ENCODE measurements at places on chromosomes 4 and X. TPM values are rescaled to one million over a fixed set of nuclear protein-coding genes. Genes with fewer than 3 reads are reported as not detected.

The PABPC1L2B gene
- polyA plus RNA-seq: not detected

The UBE2K gene
- 27.1 TPM for polyA plus RNA-seq

The UGT2B10 gene
- polyA plus RNA-seq: not detected

The COX7B2 gene
- not detected for polyA plus RNA-seq

The SMIM10L2A gene
- polyA plus RNA-seq: 0.13 TPM

The SHROOM4 gene
- 29.7 TPM for polyA plus RNA-seq

GRCh38 chr4:145153904-145154298 is 26.5 kb downstream of the OTUD4 start:
- H3K27me3 ChIP-seq: no peaks in the 10 kb centered on the region
- no peak overlapping the region for H3K4me3 ChIP-seq
- peak overlapping the region; percentile 46 for H3K27ac ChIP-seq
- H3K36me3 ChIP-seq: peaks cover 7% of the 10 kb centered on the region
- peak; percentile 16 for DNase-seq
- peaks cover 28% of the 10 kb centered on the region for H3K4me1 ChIP-seq

DNA sequence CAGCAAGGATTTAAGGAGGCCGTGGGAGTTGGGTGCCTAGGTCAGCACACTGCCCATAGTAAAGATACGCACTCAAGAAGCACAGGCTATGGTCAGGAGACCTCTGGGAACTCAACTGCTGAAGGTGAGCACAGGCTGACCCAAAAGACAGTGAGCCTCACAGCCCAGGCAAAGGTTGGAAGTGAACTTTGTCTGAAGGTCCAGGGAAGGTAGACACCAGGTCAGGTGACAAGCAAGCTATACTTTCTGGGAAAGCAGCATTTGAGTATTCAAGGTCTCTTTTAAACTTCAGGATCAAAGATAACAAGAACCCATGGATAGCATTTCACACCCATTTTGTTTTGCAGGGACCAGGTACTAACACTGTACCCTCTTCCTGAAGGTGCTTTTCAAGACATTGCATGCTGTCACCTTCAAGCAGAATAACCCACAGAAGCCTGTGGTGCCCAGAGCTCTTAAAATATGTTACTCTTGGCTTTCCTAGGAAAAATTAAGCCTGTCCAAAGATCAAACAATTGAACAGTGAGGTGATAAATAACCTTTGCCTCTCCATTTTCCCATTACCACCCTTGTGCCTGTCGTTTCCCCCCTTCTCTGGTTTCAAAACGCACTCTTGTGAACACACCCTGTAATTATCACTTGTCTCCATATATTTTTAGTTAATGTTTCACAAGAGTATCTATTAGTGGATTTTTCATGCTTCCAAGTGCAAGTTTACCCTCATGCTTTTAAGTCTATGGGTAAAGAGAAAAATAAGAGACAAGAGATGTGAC is 3.4 kb upstream of the S100G start:
- H3K27me3 ChIP-seq: no peaks in the 10 kb centered on the region
- no peaks in the 10 kb centered on the region for H3K36me3 ChIP-seq
- no peak overlapping the region for H3K27ac ChIP-seq
- H3K4me3 ChIP-seq: no peak overlapping the region

- no peak for DNase-seq
- H3K27me3 ChIP-seq: no peaks in the 10 kb centered on the region
- H3K4me1 ChIP-seq: no peaks in the 10 kb centered on the region
- H3K27ac ChIP-seq: no peak overlapping the region
- no peak overlapping the region for H3K4me3 ChIP-seq
Measured at GRCh38 chr4:79625361-79625760, 217.3 kb upstream of the GK2 start.

DNA sequence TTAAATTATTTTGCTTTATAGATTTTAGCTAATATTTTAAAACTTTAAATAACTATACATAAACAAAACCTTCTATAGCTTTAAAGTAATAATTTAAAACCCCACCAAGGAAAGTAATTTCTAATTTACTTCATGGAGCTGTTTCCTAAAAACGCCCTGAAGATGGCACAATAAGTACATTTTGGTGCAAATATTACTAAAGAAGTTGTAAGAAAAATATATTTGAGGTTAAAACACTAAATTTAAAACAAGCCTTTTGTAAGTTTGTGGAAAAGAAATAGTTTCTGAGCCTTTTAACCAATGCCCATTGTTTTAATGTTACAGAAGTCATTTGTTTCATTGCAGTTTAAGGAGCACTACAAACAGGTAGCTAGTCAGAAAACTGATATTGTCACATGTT is 137.4 kb upstream of the AGA start:
- no peak for DNase-seq
- no peak overlapping the region for H3K4me3 ChIP-seq
- H3K4me1 ChIP-seq: no peaks in the 10 kb centered on the region
- H3K36me3 ChIP-seq: no peaks in the 10 kb centered on the region

DNA sequence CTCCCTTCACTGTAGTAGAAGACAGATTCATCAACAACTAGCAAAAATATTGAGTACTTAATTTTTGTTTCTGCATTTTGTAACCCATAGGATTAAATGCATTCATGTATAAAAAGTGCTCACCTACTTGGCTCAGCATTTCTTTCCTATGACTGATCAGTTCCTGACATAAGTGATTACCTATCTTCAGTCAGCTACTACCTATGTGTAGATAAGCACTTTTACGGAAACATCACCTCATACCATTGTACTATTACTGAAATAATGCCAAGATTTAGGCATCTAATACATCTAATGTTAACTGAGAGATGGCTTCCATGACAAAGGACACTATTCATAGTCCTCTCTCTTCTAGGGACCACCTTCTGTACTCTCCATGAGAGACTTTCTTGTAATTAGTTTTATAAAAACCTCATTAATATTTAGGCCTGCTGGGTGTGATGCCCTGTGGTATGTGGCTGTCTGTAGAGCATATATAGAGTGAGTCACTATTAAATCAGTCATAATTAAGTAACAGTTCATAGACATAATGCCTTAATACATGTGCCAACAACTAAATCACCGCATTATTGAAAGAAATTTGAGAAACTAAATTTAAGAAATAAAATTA is 147.0 kb downstream of the PDGFC start:
- no peaks in the 10 kb centered on the region for H3K27me3 ChIP-seq
- H3K36me3 ChIP-seq: no peaks in the 10 kb centered on the region
- no peaks in the 10 kb centered on the region for H3K4me1 ChIP-seq
- no peak overlapping the region for H3K4me3 ChIP-seq
- no peak overlapping the region for H3K27ac ChIP-seq

- no peak overlapping the region for H3K27ac ChIP-seq
- DNase-seq: no peak
- no peaks in the 10 kb centered on the region for H3K4me1 ChIP-seq
- H3K27me3 ChIP-seq: no peaks in the 10 kb centered on the region
- H3K36me3 ChIP-seq: no peaks in the 10 kb centered on the region
Measured at GRCh38 chr4:115675719-115676118, 562.3 kb upstream of the NDST4 start.

DNA sequence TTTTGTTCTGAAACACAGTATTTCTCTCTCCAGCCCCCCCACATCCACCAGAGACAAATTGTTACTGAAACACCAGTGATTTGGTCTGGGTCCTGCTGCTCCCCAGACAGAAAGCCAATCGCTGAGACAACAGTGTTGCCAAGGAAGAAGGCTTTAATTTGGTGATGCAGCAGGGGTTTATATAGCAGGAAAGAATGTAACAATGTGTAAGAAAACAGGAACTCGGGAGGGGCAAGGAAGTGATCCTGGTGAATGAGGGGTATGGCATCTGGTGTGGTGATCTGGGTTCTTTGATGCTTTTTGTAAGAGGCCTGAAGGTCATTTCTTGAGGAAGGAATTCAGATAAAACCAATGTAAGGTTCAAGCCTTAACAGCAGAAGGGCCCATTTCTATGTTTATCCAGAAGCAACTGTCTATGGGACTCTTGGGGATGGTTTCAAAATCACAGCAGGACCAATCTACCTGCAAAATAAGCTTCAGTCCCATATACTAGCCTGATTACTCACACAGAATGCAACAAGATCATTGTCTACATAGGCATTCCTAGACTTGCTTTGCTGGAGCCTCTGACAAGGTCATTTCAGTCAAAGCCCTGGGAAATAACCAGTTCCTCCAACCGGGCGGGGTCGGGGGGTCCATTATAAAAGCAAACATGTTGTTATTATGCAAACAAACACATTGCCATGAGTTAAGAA is 445.2 kb upstream of the ZFP42 start:
- H3K27ac ChIP-seq: no peak overlapping the region
- no peak overlapping the region for H3K4me3 ChIP-seq
- H3K36me3 ChIP-seq: no peaks in the 10 kb centered on the region
- no peaks in the 10 kb centered on the region for H3K4me1 ChIP-seq

GRCh38 chr4:134533068-134533467 is 331.5 kb upstream of the PABPC4L start:
- no peak overlapping the region for H3K27ac ChIP-seq
- H3K27me3 ChIP-seq: no peaks in the 10 kb centered on the region
- no peak overlapping the region for H3K4me3 ChIP-seq
- no peaks in the 10 kb centered on the region for H3K36me3 ChIP-seq

DNA sequence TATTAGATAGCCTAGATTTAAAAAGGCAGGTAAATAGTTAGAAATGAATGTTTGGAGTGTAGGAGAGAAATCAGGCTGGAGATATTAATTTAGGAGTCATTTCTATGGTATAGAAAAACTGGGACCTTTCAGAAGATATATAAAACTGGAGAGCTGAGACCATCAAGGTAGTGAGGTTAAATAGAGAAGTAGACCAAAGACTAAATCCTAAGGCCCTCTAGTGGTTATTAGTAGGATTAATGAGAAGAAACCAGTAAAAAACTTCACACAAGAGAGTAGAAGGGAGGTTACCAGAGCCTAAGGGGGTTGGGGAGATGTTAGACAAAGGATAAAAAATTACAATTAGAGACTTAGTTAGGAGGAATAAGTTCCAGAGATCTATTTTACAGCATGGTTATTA is 351.0 kb upstream of the SPANXN1 start:
- H3K27ac ChIP-seq: no peak overlapping the region
- H3K36me3 ChIP-seq: no peaks in the 10 kb centered on the region
- H3K4me1 ChIP-seq: no peaks in the 10 kb centered on the region
- no peak for DNase-seq
- no peak overlapping the region for H3K4me3 ChIP-seq
- H3K27me3 ChIP-seq: no peaks in the 10 kb centered on the region

DNA sequence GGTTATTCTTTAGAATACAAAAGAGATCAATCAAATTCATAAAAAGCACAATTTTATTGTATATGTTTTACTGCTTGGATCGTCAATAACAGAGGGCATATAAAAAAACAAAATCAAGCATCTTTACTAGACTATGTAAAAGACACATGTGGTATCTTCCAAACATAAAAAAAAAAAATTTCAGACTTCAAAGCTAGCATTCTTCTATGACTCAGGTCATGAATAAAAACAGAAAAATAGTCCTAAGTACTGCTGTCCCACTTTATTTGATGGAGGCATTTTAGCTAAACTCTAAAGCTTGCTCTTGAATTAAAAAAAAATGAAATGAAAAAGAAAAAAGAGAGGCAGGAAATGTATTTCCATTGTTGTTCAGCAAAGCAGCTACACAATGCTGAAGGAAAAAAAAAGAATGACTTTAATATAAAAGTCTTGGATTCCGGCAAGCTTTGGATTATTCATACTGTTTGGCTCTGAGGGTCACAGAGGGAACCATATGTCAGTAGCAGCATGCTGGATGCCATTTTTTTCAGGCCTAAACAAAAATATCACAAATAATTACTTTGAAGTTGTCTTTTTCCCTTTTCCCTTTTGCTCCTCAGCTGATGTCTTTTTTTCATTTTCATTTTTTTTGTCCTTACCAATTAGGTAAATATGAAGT is 249.1 kb upstream of the DIAPH2 start:
- H3K36me3 ChIP-seq: no peaks in the 10 kb centered on the region
- no peak overlapping the region for H3K4me3 ChIP-seq
- no peaks in the 10 kb centered on the region for H3K27me3 ChIP-seq
- H3K27ac ChIP-seq: peak overlapping the region; percentile 99

DNA sequence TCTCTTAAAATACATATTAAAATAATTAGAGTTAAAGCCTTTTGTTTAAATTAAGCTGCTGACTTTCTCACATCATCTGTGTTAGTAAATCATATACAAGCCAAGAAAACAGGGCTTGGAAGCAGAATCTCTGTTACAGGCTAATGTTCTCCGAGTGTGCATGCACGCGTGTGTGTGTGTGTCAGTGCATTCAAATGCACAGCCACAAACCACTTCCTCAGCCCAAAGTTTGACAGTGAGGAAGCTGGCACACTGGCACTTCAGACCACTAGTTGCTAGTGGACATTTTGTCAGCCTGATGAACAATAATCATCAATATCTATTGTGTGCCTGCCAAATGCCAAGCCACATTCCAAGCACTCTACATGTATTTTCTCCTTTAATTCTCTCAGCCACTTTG is 5.6 kb downstream of the MAOB start:
- no peak for DNase-seq
- no peaks in the 10 kb centered on the region for H3K4me1 ChIP-seq
- no peak overlapping the region for H3K4me3 ChIP-seq
- no peaks in the 10 kb centered on the region for H3K27me3 ChIP-seq
- no peaks in the 10 kb centered on the region for H3K36me3 ChIP-seq

GRCh38 chr4:40306976-40307375 is 28.2 kb upstream of the CHRNA9 start:
- no peak overlapping the region for H3K27ac ChIP-seq
- H3K4me3 ChIP-seq: no peak overlapping the region
- peaks cover 7% of the 10 kb centered on the region for H3K4me1 ChIP-seq
- no peak for DNase-seq
- H3K27me3 ChIP-seq: peaks cover 2% of the 10 kb centered on the region
- no peaks in the 10 kb centered on the region for H3K36me3 ChIP-seq

DNA sequence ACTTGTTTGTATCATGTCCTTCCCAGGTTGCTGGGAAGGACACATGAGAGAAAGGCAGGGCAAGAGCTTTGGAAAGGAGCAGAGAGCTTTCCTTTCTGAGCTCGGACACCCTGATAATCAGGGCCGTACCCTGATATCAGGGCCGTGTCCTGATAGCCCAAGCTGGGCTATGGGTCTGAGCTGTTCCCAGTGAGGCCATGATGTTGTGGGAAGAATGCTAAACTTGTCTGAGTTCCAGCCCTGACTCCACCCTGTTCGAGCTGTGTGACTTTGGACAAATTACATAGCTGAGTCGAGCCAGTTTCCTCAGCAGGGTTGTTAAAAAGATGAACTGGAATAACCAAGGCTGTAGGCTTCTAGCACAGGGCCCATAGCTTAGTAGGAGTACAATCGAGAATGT is 3.3 kb upstream of the CXCR3 start:
- H3K36me3 ChIP-seq: no peaks in the 10 kb centered on the region
- no peak for DNase-seq
- H3K27ac ChIP-seq: no peak overlapping the region
- peaks cover 11% of the 10 kb centered on the region for H3K4me1 ChIP-seq

GRCh38 chrX:78661836-78662235 is 2.7 kb upstream of the RTL3 start:
- H3K4me1 ChIP-seq: no peaks in the 10 kb centered on the region
- no peak for DNase-seq
- H3K36me3 ChIP-seq: no peaks in the 10 kb centered on the region

DNA sequence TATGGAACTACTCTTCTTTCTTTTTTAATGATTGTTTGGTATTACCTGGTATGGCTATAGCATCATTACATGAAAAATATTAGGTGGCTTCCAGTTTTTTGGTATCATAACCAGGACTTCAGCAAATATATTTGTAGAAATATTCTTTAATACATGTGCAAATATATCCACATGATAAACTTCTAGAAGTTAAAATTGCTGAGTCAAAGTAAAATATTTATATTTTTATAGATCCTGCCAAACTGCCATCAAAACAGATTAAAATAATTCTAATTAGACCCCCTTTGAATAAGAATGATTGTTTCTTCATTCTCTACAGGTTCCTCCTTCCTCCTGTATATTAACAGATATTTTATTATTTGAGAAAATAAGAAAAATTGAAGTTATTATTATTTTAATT is 708.5 kb upstream of the INTU start:
- no peaks in the 10 kb centered on the region for H3K27me3 ChIP-seq
- H3K4me1 ChIP-seq: no peaks in the 10 kb centered on the region
- no peak for DNase-seq
- no peak overlapping the region for H3K27ac ChIP-seq
- no peak overlapping the region for H3K4me3 ChIP-seq
- no peaks in the 10 kb centered on the region for H3K36me3 ChIP-seq
